Cardiac ventricle fibroblast (primary cell): ENCODE measurements at places on chromosomes 11 and 22. TPM values are rescaled to one million over a fixed set of nuclear protein-coding genes. Genes with fewer than 3 reads are reported as not detected.

Gene OR8G5
- not detected in 2 replicates for total RNA-seq

Gene VSTM5
- not detected in 2 replicates for total RNA-seq

Gene GLYAT
- total RNA-seq = not detected in 2 replicates

Gene CCDC83
- 0.34 TPM in 1 of 2 replicates, not detected in the other for total RNA-seq

Gene CCDC89
- total RNA-seq = 2.7 and 7.1 TPM in 2 replicates

Gene POTEH
- total RNA-seq = not detected in 2 replicates

Gene HEPN1
- not detected in 2 replicates for total RNA-seq

Gene MRGPRE
- total RNA-seq = not detected in 2 replicates

Gene DBX1
- not detected in 2 replicates for total RNA-seq

Gene PGA4
- not detected in 2 replicates for total RNA-seq

Gene CHRNA10
- total RNA-seq = not detected in 2 replicates

Gene CABP7
- total RNA-seq = not detected in 2 replicates
